ENCODE measurements at places on chromosomes 1 and 21.

DNA sequence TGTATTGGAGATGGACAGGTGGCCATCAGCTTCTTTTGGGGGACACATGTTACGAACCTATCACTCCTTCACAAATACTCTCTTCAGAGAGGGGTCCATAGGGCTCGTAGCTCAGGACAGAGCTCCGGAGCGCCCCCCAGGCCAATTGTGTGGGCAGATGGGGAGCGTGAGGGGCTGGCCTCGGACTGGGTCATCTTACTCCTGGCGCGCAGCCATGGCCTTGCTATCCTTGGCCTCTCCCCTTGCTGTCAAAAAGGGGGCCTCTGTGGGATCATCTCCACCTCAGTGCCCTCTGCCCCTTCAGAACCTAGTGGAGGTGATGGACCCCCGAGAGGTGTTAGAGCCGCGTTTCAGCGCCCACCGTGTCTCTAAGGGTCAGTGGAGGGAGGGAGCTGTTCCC is 35.0 kb downstream of the ATP5PO start:
- DNase-seq = no peak

DNA sequence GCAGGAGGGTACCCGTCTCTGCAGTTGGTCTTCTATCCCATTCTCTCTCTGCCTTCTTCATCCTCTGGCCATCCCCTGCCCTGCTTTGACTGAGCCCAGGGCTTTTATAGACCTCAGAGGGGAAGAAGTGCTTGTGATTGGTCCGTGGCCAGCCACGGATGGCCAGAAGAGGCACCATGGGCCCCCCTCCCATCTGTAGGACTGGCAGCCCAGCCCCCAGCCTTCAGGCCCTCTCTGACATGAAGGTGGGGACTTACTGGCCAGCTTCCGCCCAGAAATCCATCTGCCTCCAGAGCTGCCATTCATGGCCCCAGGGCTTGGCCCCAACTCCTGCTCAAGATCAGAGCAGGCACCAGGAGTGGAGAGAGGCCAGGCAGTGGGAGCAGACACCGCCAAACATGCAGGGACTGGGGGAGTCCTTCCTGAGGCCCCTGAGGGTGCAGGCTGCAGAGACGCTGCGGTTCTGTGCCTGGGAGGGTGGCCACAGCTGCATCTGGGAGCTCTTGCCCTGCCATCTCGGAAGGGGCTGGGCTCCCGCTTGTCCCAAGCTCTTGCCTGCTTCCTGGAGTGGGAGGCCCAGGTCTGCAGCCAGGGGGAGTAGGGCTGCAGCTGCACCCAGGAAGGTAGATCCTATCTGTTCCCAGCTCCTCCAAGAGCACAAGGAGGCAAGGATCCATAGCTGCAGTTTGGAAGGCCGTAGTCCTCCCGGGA is 698.6 kb upstream of the B3GALT2 start:
- DNase-seq = peak; percentile 59

DNA sequence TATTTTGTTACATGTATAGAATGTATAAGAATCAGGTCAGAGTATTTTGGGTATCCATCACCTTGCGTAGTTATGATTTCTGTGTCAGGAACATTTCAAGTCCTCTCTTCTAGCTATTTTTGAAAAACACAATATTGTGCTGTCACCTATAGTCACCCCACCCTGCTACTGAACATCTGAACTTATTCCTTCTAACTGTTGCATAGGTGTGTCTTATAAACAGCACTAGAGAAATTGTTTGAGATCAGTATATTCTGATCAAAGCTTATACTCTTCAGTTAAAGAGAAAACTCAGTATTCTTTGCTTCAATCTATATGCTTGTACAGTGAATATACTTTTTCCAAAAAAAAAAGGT is 96.0 kb downstream of the ASH1L start:
- DNase-seq = no peak

DNA sequence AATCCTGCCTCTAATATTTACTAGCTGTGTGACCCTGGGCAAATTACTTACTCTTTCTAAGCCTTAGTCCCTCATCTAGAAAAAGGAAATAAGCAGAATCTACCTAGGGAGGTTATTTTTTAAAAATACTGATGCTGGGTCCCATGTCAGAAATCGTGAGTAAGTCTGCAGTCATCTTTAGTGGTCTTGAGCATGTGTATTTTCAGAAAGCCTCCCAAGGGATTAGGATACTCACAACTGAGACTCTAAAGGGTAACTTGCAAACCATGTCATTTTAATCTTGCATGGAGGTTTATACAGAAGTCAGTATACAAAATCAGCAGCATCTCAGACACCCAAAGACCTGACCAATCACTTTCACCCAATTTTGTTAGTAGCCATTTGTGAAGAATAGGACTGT is 43.2 kb downstream of the DSTYK start:
- no peak for DNase-seq

DNA sequence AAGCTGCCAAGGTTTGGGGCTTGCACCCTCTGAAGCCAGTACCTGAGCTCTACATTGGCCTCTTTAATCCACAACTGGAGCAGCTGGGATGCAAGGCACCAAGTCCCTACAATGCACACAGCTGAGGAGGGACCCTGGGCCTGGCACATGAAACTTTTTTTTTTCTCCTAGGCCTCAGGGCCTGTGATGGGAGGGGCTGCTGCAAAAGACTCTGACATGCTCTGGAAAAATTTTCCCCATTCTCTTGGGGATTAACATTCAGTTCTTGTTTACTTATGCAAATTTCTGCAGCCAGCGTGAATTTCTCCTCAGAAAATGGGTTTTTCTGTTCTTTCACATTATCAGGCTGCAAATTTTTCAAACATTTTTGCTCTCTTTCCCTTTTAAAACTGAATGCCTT is 1072.2 kb downstream of the BRINP3 start:
- DNase-seq = no peak

DNA sequence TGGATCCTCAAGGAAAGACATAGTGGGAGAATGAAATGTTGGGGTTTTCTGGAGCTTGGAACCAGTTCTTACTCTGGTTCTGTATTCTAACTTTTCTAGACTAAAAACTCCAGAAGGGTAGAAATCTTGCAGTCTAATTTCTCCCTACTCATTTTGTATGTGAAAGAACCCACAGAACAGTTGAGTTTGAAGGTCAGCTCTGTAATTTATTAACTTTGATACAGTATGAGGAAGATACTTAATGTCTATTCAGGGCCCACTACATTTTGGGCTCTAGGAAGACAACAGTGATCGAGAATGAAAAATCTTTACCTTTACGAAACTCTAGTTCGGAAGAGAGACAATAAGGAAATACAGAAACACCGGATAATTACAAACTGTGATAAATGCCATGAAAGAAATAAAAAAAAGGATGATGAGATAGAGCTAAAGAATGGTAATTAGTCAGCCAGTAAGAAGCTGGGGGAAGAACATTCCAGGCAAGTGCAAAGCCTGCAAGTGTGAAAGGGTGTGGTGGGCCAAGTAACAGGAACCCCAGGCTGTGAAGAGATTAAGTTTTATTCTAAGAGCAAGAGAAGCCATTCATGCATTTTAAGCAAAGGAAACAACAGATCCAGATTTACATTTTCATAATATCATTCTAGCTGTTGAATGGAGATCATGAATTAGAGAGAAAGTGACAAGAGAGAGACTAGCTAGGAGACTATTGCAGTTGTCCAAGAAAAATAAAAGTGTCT is 159.9 kb upstream of the HMCN1 start:
- no peak for DNase-seq

DNA sequence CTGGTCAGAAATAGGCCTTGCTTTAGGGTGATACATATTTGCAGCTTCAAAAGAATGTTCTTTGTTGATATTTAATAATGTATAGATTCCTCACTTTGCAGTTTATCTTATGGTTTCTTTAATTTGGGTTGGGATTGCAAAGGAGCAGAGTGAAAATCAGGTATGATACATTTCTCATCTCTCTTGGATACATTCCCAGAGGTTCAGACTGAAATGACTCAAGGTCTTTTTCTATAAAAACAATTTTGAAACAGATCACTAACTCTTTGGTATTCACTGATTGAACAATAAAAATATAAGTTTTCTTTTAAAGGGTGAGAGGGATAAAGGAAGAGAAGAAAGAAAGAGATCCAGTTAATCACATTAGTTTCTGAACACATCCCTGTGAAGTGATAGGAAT is 606.5 kb upstream of the CAMK1G start:
- DNase-seq = no peak

DNA sequence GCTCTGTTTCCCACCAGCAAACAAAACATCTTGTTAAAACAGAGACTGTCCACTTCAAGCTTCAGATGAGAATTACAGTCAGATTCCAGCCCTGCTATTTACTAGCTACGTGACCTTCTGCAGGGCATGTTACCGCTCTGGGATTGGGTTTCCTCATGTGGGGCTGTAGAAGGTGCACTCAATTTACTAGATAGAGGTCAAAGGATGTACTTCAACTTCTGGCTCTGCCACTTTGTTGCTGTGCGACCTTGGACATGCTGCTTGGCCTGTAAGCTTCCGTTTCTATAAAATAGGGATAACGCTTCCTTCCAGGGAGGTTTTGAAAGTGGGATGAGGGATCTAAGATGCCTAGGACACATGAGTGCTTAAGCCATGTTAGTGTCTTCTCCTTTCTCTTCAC is 46.0 kb upstream of the LRIG2 start:
- no peak for DNase-seq

GRCh38 chr1:228417483-228418203 is 982 bp upstream of the TRIM17 start:
- peak; percentile 75 for DNase-seq

DNA sequence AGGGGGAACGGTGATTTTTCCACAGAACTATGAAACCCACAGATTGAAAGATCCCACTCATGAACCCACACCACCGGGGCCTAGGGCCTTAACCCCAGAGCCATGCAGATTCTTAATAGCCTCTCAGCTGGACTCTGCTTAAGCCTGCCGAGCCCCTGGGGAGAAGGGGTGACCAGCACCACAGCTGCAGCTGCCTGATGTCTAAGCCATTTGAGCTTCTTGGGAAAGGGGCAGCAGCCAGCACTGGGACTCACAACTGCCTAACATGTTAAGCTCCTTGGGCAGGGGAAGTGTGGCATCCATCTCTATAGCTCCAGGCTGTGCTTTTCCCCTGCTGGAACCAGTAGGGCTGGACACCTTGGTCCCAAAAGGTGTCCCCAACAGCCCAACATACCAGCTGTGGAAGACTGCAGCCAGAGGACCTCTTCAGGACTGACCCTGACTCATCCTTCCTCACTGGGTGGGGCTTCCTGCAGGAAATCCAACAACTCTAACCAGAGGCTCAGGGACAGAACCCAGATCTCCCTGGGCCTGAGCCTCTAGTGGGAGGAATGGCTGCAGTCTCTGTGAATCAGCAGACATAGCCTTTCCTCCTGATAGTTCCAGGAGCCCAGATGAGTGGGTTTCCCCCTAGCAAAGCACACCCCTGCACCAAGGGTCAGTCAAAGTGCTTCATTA is 34.6 kb upstream of the FMO3 start:
- DNase-seq = peak; percentile 54

- no peak for DNase-seq
Observed at GRCh38 chr1:55262822-55263221, 47.7 kb upstream of the USP24 start.

DNA sequence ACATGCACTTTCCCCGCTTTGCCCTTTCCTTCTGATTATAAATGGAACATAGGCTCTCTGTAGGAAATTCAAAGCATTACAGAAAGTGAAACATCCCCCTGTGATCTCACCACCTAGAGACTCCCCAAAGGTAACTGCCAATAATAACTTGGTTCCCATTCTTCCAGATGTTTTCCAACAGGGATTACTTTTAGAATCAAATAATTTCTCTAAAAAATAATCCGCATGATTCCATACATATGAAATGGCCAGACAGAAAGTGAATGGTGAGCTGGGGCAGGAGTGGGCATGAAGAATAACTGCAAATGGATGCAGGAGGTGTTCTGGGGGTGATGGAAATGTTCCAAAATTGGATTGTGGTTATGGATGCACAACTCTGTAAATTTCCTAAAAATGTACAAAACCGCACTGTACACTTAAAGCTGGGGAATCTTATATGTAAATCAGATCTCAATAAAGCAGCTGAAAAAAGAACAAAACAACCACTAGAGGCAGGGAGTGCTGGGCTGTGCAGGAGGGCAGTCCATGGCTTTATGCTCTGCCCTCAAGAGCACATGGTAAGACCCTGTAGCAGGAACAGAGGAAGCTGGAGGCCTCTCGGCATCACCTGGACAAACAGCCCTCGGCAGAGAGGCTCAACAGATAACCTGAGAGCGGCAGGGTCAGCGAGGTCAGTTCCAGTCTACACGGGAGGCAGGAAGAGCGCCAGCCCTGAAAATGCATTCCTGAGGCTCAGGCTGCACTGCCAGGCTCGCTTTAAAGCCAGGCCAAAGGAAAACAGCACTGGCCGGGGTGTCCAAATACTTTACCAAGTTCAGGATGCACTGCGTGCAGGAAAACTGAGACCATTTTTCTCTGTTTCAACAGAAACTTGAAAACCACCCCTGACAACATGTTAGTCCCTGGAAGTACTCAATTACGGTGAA is 39.7 kb downstream of the CAPZB start:
- DNase-seq = peak; percentile 92

DNA sequence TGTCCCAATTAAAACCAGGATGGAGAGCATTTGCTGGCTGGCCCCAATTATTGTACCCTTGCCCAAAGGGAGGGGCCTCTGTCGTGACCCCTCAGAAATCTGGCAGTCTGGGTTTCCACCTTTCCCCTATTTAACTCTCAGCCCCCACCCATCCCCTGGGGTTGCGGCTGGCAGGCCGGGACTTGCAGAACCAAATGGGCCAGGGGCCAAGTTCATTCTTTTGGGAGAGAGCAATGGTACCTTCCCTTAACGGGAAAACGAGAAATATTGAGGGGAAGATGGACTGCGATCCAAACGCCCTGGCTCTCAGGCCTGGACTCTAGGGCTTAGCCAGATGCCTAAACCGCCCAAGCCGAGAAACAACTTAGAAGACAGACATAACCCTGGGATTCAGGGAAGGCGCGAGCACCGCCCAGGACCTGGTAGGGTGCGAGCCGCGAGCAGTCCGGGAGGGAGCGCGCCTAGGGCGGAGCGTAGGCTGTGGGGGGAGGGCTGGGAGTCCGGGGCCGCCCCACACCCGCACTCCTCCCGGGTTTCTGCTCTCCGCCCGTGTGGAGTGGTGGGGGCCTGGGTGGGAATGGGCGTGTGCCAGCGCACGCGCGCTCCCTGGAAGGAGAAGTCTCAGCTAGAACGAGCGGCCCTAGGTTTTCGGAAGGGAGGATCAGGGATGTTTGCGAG is at the start of gene SLC27A3:
TSS of gene SLC27A3 (plus strand) at position 628 of the 678 bp plus-strand sequence. CDS start 91 bp downstream, outside the sequence.
- peak; percentile 81 for DNase-seq

DNA sequence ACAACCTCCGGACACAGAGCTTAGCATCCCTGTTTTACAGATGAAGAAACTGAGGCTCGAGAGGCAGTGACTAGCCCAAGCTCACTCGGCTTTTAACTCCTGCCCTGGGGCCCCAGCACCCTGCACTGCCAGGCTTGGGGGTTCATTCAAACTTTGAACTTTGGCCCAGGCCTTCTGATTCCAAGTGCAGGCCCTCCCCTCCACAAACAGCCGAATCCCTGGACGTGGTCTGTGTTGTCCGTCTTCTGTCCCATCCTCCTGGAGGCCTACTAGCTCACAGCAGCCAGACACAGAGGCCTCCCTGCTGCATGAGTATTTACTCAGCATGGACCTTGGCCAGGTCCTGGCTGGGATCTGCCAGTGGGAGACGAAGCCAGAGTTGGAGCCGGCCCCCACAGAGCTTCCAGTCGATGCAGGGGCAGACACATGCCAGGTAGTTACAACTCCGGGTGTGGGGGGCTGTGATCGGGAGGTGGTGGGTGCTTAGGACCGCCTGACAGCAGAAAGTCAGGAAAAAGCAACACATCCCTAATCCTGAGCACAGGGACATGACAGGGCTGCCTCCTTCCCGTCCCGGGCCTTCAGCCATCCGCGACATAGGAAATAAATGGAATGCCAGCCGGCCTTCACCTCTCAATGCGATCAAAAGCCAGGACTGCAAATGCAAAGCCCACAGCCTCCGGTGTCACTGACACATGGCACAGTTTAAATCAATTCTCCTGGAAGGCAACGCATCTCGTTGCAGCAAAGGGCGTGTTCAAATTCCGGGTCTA is 7.4 kb downstream of the IFFO2 start:
- DNase-seq = no peak
